GM12878 (cell line): ENCODE measurements at places on chromosomes 6 and 20.

DNA sequence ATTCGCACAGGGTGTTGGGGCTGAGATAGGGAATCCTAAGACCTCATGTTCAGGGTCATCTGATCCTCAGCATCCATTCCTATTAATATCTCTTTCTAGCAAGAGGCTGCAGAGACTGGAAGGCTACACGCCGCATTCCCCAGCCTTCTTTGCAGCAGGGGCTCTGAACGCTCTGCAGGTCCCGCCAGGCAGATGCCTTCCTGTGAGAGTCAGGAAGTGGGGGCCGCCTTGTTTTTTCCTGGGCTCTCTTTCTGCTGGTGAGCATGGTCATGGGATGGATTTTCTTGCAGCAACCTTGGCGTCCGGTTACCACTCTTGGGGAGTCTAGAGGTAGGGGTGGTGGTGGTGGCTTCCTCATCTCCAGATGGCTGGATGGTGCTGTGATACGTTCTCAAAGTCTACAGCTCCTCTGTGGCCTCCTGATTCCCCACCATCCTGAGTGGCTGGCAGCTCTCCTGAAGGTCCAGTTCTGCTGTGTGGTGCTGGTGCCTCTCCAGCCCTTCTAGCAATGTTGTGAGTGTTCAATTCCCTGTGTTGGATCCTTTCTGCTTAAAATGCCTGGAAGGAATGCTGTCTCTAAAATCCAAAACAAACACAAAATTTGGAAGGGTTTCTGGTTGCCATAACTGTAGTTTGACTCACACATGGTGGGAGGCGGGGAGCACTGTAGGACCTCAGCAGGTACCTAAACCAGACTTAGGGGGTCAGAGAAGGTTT, 111.9 kb downstream of the CEBPB start:
- no peak for DNase-seq

GRCh38 chr6:65938000-65938399, 231.0 kb upstream of the EYS start:
- no peak for DNase-seq

DNA sequence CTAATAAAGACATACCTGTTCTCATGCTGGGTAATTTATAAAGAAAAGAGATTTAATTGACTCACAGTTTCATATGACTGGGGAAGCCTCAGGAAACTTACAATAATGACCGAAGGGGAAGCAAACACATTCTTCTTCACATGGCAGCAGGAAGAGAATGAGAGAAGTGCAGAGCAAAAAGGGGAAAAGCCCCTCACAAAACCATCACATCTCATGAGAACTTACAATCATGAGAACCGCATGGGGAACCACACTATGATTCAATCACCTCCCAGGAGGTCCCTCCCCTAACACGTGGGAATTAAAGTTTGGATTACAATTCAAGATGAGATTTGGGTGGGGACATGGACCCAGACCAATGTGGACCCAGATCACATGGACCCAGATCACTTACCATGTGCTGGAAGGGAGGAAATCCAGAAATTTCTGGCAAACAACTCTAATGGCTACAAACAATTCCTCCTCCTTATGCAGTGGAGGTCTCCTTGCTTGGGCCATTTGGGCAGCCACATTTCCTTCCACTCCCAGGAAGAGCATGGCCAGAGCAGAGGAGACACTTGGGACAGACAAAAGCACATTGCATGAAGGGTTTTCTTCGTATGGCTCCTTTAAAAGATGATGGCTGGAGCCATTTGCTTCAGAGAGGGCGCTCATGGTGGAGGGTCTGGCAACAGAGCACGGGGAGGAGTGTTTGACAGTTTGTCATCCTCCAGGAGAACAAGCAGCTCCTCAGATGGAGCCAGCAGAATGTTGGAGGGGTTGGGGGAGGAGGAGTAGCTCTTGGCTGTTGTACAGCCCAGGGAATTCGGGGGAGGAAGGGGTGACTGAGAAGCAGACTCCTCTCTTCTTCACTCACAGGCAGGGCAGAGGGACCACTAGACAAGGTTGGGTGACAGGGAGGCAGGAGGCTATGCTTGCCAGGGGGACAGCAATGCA, 30.4 kb downstream of the SERPINB9 start:
- no peak for DNase-seq

DNA sequence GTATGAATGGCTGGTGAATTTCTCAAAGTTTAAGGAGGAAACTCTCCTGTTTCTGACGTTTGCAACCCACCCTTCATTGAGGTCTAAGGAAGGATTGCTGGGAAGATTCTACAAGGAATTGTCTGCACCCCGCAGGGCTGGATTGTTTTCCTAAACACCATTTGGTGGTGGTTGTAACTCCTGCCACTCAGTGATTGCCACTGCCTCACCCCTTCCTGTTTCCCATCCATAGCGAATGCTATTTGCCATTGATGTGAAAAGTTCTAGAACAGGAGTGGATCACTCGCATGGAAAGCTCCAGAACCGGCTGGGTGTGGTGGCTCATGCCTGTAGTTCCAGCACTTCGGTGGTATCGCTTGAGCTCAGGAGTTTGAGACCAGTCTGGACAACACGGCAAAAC, 8.7 kb upstream of the DSP start:
- DNase-seq: no peak

GRCh38 chr6:148455674-148456558, 113.3 kb downstream of the SASH1 start:
- no peak for DNase-seq
